ENCODE measurements at places on chromosomes 4 and X.
A peak's percentile ranks its signal among the peaks of the same experiment; 100 is the strongest.

DNA sequence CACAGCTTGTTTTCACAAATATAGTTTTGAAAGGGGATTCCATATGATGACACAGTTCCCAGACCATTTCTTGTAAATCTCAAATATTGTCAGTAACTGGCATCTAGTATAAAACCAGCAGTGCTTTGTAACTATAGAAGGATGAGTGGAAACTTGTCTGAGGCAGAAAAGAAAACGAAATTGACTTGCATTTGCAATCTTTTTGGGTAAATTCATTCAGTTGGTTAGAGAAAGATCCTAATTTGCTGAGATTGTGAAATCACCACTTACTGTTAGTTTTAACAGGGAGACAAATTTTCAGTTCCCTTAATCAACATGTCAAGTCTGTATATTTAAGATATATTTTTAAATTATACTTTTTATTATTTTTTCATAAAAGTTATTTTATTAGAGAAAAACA, 71.5 kb upstream of the VEGFC start:
- DNase-seq, result no peak

DNA sequence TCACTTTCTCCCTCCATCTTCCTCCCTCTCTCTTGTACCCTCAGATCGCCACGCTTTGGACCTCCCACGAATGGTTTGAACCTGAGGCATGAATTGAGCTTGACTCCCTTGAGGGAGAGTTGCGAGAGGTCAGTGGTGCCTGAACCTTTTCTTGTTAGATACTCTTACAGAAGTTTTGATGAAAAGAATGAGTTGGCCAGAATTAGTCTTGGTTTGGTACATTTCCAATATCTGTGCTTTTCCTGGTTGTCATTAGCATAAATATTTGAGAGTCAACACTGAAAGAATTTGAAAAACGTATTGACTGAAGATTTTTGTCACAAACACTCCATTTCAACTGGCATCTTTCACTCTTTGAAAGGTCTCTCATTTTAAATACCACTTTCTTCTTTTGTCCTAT, 510.6 kb upstream of the DIPK2B start:
- DNase-seq, result no peak

- DNase-seq, result no peak
These were observed at the start of gene STAP1 for GRCh38 chr4:67558493-67558892. STAP1 (plus strand) TSS chr4:67558727; CDS start chr4:67558810, 83 bp downstream.

GRCh38 chr4:187849556-187850225, 145.9 kb upstream of the ZFP42 start:
- no peak for DNase-seq

DNA sequence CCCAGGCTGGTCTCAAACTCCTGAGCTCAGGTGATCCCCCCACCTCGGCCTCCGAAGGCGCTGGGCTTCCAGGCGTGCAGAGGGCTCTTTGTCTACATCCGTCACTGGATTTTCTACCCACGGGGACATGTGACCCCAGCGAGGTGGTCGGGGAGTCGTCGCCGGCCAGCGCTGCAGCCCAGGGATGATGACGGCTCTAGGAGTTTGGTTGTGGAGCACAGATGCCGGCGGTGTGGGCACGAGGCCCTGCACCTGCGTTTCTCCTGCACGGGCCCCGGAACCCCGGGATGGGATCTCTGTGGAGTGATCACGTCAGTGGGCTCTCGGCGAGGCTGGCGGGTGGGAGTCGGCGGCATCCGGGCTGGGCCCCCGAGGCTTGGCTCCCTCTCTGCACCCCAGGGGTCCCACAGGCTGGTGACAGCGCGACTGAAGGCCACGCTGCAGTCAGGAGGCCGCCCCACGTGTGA, 9.1 kb upstream of the GTPBP6 start:
- DNase-seq, result no peak

GRCh38 chrX:140949233-140949632, 53.2 kb upstream of the SPANXB1 start:
- no peak for DNase-seq

DNA sequence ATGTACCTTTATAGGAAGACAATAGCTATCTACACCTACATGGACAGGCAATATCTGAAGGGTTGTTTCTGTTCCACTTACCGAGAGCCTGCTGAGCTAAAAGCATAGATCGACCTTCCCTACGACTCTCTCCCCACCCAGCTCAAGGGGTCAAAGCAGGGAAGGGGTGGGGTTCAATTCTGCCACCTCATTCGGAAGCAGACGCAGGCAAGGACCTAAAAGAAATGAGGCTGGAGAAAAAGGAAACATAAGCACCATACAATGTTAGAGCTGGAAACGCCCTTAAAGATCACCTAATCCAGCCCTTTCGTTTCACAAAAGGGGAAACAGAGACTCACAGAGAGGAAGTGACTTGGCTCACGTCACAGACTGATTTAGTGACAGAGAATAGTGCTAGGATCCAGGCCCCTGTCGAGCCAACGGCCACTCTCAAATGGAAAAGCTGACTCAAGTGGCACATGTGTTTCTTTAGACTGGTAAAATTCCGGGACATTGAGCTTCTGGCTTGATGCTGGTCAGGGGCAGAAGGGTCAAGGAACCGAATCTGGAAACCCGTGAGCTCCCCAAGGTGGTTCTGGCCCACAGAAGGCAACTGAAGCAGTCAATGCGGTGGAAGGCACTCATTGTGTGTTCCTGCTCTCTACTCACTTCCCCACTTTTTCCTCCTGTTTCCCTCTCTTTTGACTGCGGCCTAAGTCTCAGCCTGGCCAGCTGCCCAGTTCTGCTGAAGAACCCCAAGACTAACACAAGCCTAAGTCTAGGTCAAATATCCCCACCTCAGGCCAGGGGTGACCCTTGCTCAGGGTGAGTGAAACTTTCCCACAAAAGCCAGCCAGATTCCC, 7.5 kb downstream of the SEPTIN6 start:
- DNase-seq, result no peak

- DNase-seq, result no peak
These were observed 55.5 kb upstream of the CLCN4 start for GRCh38 chrX:10101269-10101668.

DNA sequence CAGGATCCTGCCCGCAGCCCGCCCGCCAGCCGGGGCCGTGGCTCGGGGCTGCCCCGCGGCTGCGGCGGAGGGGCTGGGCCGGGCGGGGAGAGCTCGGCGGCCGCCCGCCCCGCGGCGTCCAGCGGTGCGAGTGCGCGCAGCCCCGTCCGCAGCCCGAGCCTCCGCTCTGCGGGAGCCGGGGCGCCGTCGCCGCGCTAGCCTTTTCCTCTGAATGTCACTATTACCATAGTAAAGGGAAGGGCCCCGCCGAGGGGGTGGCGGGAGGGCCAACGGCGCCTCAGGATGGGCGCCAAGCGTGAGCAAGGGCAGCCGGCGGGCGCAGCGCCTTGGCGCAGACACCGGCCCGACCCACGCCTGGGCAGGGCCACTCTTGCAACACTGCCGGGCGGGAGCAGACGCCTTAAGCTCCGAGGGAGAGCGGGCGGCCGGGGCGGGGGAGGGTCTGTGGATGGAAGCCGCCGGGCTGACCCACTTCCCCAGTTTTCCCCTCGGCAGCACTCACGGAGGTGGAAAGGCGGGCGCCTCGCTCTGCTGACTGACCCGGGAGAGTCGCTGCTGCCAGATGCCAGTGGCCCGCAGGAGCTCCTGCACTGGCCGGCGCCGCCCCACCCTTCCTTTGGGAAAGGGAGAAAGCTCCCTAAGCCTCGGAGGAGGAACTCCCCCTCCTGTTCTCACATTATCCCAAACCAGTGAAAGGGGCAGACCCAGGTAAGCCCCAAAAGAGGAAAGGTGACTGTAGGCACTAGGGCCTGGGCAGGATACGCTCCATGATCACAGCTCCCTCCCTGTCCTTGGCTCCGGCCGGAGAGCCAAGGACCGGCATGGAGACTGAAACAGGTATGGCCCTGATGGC, 329.4 kb downstream of the HNRNPD start:
- DNase-seq, result peak; percentile 4

DNA sequence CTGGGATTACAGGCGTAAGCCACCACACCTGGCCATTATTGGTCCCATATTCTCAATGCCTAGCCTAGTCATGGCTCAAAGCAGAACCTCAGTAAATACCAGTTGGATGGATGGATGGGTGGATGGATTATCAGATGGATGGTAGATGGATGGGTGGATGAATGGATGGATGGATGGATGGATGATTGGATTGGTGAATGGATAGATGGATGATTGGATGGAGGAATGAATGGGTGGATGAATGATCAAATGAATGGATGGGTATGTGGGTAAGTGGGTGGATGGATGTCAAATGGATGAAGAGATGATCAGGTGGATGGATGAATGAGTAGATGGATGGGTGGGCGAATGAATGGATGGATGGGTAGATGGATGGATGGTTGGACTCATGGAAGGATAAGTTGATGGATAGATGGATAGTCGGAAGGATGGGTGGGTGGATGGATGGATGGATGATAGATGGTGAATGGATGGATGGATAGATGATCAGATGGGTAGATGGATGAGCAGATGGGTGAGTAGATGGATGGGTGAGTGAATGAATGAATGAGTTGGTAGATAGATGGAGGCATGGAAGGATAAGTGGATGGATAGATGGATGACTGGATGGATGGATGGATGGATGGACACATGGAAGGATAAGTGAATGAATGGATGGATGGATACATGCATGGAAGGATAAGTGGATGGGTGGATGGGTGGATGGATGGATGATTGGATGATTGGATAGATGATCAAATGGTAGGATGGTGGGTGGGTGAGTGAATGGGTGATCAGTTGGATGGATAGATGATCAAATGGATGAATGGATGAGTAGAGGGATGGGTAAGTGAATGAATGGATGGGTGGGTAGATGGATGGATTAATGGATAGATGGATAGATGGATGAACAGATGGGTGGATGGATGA, 22.0 kb upstream of the RNF4 start:
- no peak for DNase-seq

GRCh38 chr4:170047771-170048354, 21.7 kb upstream of the MFAP3L start:
- DNase-seq, result peak; percentile 27

DNA sequence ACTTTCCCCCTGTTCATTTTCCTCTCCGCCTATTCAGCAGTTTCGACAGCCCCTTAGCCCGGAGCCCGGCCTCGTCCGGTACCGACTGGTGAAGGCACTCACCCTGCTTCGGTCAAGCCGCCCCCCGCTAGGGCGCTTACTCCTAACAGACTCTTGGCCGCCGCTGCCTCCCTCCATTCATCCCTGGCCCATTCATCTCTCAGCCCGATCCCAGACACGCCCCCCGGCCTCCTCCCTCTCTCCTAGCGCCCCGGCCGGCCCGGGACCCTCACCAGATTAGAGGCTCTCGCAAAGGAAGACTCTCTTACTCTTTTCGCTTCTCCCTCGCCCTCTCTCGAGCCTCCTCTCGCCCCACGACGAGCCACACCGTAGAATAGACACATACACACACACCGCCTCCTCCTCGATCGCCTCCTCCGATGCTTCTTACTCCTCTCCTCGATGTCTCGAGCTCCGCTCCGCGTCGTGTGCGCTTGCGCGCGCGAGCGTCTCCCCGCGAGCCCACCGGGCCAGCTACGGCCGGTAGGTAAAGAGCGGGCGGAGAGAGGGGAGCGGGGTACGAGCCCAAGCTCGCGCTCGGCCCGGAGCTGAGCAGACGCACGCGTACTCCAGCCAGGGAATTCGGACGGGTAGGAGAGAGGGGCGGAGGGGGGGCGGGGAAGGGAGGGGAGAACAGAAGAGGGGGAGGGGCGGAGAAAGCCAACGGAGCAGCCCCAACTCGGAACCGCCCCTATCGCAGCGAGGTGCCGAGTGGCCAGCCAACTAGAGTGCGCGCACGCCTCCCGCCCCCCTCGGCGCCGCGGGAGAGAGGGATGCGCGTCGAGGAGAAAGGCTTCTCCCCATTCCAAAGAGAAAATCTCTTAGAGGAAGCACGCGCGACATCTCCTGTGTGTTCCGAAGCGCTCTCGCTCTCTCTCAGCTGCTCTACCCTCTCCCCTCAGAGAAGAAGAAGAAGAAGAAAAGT, at the start of gene WNK3:
Gene WNK3, minus strand, starts transcription at position 633 of the 964 bp plus-strand sequence.
- DNase-seq, result peak; percentile 15

DNA sequence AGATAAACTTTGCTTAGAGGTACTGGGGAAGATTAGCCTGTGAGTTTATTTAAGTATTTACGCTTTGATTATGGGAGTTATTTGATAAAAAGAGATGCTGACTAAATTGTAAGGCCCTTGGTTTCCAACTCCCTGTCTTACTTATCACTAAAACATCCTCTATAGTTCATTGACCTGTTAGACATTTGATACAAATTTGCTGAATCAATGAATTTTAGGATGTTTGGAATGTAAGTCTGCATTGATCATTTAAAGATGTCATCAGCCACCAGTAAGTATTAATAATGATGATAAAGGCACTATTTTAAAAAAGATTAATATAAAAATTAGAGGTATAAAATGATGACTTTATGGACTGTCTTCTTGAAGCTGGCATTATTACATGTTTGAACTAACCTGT, 340.6 kb downstream of the SPRY1 start:
- DNase-seq, result no peak

DNA sequence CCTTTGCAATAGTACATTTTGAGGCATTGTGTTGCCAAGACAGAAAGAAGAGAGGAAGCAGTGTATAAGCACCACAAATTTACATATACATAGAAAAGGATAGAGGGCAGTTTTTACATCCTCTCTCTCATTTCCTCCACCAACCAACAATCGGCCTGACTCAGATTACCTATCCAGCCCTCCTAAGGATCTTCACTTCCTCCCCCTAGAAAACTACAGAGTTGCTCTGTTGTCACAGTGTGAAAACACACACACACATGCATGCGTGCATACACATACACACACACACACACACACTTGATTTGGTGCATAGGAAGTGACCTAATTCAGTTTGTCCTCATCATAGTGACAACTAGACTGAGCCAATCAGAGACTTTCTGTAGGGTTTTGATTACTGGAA, 98.8 kb upstream of the SPRY1 start:
- DNase-seq, result no peak

DNA sequence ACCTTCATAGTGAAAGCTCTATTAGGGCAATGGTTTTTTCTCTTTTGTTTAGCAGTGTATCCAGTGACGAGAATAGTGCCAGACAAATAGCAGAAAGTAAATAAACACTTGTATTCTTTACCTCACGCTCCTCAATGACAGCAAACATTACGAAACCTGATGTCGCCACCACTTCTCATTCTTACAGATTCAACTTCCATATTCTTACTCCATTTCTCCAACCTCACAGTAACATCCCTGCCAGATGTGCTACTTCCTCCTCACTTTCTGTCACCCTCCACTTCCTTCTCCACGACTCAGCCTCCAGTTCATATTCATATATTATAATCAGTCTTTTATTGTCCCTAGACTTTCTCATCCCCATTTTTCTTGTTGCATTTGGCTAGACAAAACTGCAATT, 1956.2 kb upstream of the AGA start:
- DNase-seq, result no peak

DNA sequence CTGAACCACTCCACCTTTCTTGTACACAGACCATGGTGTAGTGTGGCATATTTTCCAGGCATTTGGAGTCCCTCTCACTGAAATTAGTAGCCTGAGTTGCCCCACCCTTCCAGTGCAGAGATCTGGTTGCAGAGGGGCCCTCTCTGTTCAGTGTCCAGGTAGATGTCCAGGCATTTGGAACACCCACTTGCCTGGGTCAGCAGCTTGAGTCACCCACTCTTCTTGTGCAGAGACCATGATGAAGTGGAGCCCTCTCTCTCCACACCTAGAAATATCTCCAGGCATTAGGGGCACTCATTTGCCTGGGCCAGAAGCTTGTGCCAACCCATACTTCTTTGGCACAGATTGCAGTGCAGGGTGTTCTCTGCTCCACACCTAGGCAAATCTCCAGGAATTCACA, 2733.3 kb downstream of the PCDH7 start:
- no peak for DNase-seq

GRCh38 chr4:69075061-69075792, 21.0 kb upstream of the UGT2B7 start:
- no peak for DNase-seq

Measured in hepatic stellate cell (primary cell).